Non-pigmented ciliary epithelial cell (primary cell): ENCODE measurements at places on chromosomes 12 and 14.

- DNase-seq: peak; percentile 99
These were observed 16.3 kb downstream of the DYNC1H1 start for GRCh38 chr14:101980700-101981099.

DNA sequence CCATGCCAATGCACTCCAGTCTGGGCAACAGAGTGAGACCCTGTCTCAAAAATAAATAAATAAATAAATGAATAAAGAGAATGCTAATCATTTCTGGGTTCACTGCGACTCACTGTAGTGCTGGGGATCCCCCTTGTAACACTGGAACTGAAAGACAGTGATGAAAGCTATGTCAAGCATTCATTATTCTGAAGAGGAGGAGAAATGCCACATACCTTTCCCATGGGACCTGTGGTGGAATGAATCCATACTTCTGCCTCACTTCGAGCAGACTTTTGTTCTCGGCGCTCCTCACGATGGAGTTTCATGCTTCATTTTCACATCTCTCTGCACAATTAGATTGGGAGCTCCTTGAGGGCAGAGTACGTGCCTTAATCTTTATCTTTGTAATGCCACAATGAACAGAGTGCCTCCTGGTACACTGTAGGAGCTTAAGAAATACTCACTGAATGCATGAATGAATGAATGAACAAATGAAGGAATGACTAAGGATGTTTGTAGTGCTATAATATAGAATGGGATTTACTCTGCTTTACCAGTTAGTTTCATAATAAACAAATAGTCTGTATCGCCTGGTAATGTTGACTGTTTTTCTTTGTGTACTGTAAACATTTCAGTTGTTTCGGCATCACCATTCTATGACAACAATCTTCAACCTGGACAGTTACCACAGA, 45.8 kb downstream of the DRAM1 start:
- no peak for DNase-seq

DNA sequence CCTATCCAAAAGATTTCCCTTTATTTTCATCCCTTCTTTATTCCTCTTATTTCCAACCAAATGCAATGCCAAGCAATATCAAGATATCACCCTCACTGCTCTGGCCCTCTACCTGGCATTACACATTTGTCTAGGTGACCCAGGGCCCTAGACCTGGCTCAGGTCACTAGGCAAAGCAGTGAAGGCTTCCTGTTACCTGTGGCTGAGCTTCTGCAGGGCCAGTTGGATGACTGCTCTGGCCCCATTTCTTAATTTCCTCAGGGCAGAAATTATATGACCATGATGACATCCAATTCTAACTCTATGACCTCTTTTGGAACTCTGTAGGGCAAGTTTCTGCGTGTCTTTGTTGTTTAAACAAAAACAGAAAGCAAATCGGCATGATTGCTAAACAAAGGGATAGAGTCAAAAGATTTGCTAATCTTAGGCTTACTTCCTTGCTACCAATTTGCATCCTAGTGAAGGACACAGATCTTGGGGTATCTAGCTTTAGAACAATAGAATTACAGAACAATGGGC, 7.4 kb upstream of the CCDC198 start:
- DNase-seq: no peak

DNA sequence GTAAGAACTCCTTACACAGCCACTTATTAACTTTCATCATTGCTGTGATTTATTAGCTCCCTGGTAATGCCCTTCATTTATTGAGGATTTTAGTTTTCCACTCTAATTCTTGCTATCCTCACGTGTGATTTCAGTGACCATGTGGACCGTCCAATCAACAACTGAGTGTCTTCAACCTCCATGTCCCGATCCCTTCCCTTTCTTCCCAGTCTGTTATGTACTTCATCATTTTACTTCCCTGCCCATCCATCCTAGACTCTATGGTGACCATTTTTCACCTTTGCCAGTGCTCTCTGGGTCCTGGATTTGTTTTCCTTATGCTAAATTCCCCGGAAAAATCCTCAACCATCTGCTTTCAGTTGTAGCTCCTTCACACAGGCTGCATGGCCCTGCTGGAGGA, 111.0 kb downstream of the MSRB3 start:
- DNase-seq: no peak

GRCh38 chr14:65832431-65833266, 420.1 kb downstream of the FUT8 start:
- DNase-seq: peak; percentile 5

DNA sequence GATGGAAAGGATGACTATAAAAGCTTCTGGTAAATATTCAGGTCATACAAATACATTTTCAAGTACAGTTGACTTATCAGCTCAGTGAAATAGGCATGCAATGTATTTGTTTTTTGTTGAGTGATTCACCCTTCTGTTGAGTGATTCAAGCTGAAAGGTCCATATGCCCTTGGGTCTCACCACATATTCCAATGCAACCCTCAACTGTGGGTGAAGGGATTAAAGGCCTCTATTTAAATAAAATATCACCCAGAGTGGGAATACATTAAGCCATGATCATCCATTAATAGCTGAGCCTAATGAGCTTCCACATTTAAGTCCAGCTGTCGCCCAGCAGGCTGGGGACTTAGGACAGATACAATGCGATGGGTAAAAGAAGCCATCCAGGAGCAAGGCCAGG, 120.2 kb downstream of the CRACR2A start:
- no peak for DNase-seq

DNA sequence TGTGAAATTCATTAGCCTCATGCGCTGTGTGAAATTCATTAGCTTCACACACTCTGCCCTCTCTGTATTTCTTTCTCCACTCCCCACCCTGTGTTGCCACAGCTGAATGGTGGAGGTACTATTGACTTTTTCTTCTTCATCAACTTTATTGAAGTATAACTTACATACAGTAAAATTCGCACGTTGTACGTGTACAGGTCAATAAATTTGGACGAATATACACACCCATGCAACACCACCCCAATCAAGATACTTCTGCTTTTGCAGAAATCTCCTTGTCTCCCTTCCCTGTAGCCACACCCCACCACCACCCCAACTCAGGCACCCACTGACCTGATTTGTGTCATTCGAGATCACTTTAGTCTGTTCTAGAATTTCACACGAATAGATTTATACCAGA, 51.8 kb downstream of the FBXL14 start:
- DNase-seq: no peak

DNA sequence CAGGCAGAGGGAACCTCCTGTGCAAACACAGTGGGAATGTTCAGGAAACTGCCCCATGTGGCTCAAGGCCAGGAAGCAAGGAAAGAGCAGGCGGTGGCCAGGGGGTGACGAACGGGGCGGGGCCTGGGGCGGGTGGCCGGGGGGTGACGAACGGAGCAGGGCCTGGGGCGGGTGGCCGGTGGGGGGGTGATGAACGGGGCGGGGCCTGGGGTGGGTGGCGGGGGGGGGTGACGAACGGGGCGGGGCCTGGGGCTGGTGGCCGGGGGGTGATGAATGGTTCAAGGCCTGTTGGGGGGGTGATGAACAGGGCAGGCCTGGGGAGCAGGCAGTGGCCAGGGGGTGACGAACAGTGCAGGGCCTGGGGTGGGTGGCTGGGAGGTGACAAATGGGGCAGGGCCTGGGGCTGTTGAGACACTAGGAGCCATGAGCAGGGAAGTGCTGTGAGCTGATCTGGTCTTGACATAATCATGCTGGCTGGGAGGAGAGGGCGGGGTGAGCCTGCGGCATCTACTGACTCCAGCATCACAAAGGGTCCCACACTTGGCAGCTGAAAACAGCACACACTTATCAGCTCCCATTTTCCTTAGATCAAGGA, 62.7 kb upstream of the FBRSL1 start:
- DNase-seq: no peak

- no peak for DNase-seq
These were observed 295.0 kb downstream of the GPHN start for GRCh38 chr14:66802962-66803361.

DNA sequence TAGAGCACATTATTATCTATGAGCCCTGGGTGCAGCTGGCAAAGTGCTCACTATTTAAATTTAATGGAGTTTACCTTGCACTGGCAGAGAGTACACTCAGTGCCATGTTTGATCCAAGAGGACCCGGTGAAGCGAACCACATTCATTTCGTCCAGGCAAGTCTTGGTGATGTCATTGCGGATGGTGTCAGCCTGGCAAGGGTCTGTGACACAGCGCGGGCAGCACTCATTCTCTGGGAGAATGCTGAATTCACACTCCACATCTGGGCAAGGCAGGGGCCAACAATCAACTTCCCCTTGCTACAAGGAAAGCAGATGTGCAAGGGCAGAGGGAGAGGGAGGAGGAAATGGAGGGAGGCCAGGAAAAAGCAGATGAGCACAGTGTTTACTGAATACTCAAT, 356.2 kb downstream of the NELL2 start:
- DNase-seq: no peak

DNA sequence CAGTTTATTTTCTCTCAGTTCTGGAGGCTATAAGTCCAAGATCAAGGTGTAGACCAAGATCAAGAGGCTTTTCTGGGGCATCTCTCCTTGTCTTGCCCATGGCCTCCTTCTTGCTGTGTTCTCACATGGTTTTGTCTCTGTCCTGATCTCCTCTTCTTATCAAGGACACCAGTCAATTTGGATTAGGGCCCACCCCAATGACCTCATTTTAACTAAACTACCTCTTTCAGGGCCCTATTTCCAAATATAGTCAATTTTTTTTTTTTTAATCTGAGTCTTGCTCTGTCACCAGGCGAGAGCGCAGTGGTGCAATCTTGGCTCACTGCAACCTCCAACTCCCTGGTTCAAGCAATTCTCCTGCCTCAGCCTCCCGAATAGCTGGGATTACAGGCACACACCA, 50.8 kb downstream of the TSHR start:
- no peak for DNase-seq

GRCh38 chr14:55458800-55459515, 18.5 kb upstream of the TBPL2 start:
- no peak for DNase-seq

- no peak for DNase-seq
These were observed 5.8 kb downstream of the KMT5A start for GRCh38 chr12:123389560-123390351.

DNA sequence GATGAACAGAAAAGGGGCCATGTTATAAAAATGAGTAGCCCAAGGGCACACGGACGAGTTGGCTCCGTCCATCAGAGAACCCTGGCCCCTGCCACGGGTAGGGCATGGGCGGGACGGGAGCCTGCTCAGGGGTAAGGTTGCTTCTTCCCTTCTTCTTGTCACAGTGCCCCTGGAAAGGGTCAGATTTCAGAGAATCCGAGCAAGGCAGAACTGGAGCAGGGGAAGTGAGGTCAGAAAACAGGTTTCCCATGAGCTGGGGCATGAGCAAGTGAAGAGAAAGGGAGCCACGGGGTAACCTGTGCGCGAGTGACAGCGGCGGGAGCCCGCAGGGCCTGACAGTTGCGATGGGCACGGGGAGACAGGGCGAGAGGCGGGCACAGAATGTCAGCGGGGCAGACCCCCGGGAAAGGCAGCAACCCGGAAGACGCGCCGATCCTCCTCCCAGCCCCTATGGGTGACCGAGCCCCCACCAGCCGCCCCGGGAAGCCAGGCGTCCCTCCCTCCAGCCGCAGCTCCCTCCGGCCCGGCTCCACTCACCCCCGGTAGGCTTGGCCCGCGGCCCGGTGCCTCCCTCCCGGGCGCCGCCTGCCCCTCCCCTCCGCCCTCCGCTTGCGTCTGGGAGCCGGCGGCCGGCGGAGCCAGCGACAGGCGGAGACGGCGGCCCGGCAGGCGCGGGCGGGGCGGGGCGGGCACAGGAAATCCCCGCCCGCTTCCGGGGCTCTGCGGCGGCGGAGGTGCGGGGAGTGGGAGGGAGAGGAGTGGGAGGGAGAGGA, at the start of gene ZNF641:
ZNF641 (minus strand) TSS at position 671 of the 773 bp plus-strand sequence. CDS start 2,829 bp downstream, outside the sequence.
- DNase-seq: no peak

DNA sequence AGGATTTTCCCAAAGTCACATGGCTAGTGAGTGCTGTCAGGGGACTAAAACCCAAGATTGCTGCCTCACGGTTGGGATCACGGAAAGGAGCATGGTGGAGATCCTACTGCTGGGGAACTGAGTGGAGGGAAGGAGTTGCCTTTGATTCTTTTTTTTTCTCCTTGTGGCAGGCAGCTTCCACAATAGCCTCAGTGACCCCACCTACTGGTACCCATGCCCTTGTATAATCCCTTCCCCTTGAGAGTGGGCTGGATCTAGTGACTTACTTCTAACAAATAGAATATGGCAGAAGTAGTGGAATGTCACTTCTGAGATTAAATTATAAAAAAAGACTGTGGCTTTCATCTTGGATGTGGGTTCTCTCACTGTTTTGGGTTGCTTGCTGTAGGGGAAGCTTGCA, 135.7 kb downstream of the DICER1 start:
- DNase-seq: no peak

DNA sequence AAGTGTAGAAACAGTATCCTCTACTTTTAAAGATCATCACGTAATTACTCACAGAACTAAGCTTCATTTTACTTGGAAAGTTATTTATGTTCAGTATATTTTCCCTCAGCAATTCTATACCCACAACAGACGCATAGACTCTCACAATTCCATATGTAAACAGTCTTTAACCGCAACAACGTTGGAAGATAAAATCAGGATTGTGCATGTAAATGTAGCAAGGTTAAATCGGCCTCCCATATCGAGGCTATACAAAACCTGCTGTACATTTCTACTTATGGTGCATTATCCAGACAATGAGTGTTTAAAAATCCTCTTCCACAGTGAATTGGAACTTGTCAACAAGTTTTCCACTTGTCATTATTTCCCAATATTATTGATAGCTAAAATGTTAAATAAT, 581.1 kb downstream of the SLC16A7 start:
- DNase-seq: no peak

DNA sequence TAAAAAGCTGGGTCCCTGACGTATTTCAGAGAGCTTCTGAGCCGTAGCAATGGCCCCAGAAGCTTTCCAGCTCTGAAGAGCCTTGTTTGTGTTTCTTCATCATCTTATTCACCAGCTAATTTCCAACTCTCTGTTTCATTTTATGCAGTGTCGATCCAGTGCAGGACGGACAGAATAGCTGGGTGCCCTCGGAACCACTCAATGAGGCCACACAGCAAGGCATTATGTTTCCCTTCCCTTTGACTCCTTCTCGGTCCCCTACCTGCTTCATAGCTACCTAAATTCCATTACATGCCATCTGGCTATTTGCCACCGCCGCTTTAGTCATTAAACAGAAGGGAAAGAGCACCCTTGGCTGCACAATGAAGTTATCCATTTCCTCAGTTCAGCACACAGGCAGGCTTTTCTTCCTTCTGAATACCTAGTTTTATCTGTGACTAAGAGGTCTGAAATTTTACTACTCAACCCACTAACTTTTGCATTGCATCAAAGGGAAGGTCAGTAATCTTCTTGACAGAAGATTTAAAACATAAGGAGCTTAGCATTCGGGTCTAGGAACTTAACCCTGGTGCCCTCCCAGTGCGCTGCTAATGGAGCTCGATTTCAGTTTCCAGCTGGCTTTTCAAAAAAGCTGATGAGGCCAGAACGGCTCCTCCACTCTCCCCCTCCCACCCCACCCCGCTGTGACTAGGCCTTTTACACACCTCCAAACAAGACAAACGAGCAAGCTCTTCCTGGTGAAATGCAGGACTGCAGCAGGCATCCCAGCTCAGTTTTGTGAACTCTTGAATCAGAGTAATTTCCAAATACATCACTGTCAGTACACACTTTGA, 176.8 kb downstream of the GXYLT1 start:
- peak; percentile 60 for DNase-seq
